LNCaP clone FGC (cell line): ENCODE measurements at places on chromosomes 16 and 17.

GRCh38 chr17:40515491-40516041 is 14.1 kb upstream of the TNS4 start:
- no peak for DNase-seq

DNA sequence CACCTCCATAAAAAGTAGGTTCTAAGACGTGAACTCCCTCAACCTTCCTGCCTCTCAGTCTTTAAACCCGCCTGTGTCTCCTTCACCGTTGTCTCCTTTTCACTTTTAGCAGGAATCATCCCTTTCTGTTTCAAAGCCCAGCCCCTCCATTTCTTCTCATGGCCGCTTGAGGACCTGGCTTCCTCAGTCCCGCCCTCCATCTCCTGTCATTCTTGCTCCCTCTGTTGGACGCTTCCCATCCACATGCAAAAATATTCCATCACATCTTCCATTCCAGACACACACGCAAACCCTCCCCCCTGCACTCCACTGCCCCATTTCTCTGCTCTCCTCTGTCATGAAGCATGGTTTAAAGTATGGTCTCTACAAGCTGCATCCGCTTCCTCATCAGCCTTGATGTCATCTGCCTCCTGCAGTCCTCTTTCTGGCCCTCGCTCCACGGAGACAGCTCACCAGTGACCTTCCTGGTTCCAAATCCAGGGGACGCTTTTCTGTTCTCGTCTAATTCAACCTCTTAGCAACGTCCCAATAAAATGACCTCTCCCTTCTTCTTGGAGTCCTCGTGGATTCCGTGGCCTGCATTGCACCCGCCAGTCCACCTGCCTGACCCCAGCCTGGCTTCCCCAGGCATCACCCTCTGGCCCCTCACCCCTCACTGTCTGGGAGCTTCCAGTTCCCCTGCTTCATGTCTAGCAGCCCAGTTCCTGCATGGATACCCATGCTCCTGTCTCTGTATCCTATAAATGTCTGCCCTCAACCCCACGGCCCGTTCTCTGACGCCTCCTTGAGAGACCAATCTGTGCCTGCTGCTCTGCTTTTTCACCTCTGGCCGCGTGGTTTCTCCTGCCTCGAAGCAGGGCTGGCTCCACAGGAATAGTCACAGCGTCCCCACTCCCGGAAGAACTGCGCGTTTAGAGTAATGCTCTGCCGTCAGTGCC is 26.2 kb downstream of the ANKRD40 start:
- DNase-seq, result no peak

GRCh38 chr17:56739376-56739775 is 94.3 kb downstream of the C17orf67 start:
- no peak for DNase-seq

- no peak for DNase-seq
Observed at GRCh38 chr17:31533546-31534155, 142.2 kb downstream of the RAB11FIP4 start.

DNA sequence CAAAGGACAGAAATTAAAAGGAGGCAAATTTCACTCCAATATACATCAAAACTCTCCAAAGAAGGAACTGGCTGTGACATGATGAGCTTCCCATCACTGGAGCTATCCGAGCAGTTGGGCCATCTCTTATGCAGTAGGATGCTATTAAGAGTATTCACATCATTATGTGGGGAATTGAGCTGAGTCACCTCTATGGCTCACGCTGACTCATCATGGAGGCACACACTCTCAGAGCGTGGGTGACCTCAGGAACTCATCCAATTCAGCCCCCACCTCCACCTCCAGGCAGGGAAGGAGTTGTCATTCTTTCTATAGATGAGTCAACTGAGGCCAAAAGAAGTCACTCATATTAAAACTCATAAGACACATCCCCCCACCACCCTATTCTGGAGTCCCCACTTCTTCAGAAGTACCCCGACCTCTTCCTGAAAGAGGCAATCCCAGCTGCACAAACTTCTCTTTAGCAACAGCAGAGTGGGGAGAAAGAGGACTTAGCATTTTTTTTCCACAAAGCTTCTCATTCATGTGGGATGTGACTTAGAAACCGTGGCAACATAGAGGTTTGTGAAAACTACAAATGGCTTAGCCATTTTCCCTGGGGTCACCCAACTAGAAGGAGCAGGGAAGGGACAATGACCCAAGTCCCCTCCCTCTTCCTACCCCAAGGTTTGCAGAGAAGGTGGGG is 32.5 kb downstream of the ABCC12 start:
- DNase-seq, result no peak

- DNase-seq, result no peak
Observed at GRCh38 chr17:10748531-10749181, 18.8 kb upstream of the TMEM220 start.

GRCh38 chr16:67386861-67387455 is 6.3 kb downstream of the TPPP3 start:
- no peak for DNase-seq

- DNase-seq, result no peak
Observed at GRCh38 chr17:59769887-59770286, 62.4 kb downstream of the VMP1 start.

DNA sequence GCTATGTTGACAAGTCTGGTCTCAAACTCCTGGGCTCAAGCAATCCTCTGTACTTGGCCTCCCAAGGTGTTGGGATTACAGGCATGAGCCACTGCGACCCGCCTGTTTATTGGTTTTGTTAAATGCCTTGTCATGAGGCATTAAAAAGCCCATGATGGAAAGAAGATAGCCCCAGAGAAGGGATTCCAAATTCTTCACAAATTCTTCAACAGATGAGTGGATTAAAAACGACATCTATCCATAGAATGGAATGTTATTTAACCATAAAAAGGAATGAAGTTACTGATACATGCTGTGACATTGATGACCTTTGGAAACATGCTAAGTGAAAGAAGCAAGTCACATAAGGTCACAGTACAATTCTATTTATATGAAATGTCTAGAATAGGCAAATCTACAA is 4.7 kb downstream of the SGF29 start:
- no peak for DNase-seq
